ENCODE measurements at places on chromosomes 6 and 20. TPM values are rescaled to one million over a fixed set of nuclear protein-coding genes. Genes with fewer than 3 reads are reported as not detected.

Gene PCK1
- total RNA-seq, result not detected

Gene RAMACL
- 0.36 TPM for total RNA-seq

Gene RPP21
- 35.2 TPM for total RNA-seq

Gene C4A
- 6.2 TPM for total RNA-seq

Gene RIMS4
- total RNA-seq, result not detected

Gene GPSM3
- total RNA-seq, result 320 TPM

Gene DNPH1
- total RNA-seq, result 43.6 TPM

Gene ADGRG6
- total RNA-seq, result 0.29 TPM

Gene ARFGEF3
- 0.20 TPM for total RNA-seq

Gene COQ3
- 6.7 TPM for total RNA-seq

Gene CCN2
- total RNA-seq, result not detected

Gene MOXD1
- total RNA-seq, result not detected

Gene PAX1
- total RNA-seq, result not detected

Gene HAO1
- total RNA-seq, result not detected

Gene GHRH
- total RNA-seq, result not detected

Gene F13A1
- total RNA-seq, result not detected

Gene MICAL1
- total RNA-seq, result 110 TPM

Gene BLTP3A
- total RNA-seq, result 10.3 TPM

Gene PHACTR3
- total RNA-seq, result not detected
